ENCODE measurements at places on chromosomes 13 and 19.

GRCh38 chr13:98143601-98144026 lies 720 bp downstream of the FARP1 start:
- DNase-seq = no peak

- no peak for DNase-seq
Observed at GRCh38 chr19:54387991-54388801, 23.5 kb upstream of the LAIR1 start.

- DNase-seq = no peak
Observed at GRCh38 chr13:37011002-37011401, 10.4 kb downstream of the EXOSC8 start.

- no peak for DNase-seq
Observed at GRCh38 chr19:33720691-33721682, 75.7 kb upstream of the KCTD15 start.

DNA sequence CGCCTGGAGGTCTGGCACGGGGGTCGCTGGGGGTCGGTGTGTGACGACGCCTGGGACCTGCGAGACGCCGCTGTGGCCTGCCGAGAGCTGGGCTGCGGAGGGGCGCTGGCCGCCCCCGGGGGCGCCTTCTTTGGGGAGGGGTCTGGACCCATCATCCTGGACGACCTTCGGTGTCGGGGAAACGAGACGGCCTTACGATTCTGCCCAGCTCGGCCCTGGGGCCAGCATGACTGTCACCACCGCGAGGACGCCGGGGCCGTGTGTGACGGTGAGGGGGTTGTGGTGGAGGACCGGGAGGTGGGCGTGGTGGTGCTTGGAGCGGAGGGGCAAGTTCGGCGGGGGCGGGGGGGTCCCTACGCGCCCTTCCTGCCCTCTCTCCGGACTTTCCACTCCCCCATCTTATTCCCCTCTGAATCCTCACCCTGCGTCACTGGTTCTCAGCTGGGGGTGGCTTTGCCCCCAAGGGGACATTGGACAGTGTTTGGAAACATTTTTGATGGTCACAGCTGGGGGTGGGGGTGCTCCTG lies 5.5 kb downstream of the SSC5D start:
- no peak for DNase-seq

DNA sequence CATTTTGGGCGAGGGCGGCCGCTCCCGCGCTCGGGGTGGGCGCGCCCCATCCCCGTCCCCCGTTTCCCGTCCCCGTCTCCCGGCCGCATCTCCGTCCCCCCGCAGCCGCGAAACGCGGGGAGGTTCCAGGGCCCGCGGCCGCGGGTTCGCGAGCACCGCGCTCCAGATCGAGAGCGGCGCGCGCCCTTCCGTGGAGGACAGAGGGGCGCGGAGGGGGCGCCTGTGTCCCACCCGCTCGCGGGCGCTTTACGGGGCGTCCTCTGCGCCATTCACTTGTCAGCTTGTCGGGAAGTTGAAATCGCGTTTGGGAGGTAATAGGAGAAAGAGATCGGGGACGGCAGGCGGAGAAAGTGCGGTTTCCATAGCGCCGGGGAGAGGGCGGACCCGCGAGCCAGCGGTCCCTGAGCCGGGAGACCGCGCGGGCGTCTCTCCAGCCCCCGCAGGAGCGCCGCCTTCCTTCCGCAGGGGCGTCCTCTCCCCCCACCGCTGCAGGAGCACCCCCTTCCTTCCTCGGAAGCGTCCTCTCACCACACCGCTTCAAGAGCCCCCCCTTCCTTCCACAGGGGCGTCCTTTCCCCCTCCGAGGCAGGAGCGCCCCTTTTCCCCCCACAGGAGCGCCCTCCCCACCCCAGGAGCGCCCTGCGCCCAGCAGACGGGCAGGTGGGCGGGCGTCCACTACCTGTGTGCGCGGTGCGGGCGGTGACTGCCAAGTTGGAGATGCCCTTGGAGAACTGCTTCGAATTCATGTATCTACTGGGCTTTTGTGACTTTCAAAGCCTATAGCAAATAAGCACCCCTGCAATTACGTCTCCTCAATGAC lies 962 bp upstream of the IRS2 start:
- DNase-seq = no peak

DNA sequence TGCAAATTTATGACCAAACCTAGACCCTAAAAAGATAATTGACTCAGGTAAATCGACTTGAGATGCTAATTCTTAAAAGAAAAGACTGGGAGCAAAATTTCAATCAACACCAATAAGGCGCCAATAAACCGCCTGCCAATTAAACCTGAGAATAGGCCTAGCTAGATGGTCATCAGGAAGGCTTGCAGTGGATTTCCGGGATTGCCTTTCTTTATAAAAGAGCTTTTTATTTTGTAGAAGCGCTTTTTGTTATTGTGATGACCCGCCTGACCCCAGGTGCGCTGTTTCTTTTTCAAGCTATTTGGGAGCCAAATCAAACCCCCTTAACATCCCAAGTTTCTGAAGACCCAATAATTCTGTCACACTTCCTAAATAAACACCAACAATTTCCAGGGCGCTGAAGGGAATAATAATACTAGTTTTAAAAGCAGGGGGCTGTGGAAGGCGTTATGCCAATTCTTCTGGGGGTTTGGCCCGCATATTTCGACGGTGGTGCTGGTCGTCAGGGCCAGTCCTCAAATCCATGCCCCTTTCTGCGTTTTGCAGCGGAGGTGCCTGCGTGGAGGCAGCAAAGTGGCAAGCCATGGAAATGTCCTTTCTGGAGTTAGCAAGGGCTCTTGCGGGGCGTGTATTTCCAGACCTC lies 2.9 kb upstream of the ZIC5 start:
- no peak for DNase-seq

DNA sequence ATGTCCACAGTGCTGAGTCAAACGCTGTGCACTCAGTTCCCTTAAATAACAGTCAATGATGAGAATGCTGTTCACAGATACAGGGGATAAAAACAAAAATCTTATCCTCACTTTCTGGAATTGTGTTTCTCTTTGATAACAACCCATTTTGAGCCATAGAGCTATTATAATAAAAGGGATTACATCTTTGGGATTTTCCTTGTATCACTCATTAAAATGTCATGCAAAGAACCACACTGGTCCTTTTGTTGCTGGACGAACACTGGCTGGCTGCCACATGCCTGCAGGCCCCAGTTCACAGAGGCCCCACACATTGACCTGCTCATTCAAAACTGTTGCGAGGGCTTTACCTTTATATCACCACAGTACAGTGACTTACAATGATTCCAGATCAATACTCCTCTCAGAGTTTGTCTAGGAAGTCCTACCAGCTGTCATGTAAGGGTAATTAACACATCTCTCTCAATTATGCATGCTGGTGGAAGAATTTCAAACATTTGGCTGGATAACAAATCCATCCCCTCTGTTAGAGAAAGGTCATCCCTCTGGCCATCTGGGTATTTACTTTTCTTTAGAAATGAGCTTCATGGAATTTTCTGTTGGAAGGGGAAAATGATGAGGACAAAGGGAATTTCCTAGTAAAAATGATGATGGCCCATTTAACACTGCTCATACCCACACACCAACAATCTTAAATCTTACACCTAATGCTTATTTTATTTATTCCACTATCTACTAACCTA lies 85.9 kb downstream of the MBNL2 start:
- no peak for DNase-seq

- no peak for DNase-seq
Observed at GRCh38 chr19:51018745-51019543, 565 bp downstream of the KLK10 start.

- no peak for DNase-seq
Observed at GRCh38 chr13:102875256-102875655, 29.4 kb downstream of the ERCC5 start.

GRCh38 chr19:42468273-42468796 lies 25.6 kb upstream of the CXCL17 start:
- peak; percentile 49 for DNase-seq

DNA sequence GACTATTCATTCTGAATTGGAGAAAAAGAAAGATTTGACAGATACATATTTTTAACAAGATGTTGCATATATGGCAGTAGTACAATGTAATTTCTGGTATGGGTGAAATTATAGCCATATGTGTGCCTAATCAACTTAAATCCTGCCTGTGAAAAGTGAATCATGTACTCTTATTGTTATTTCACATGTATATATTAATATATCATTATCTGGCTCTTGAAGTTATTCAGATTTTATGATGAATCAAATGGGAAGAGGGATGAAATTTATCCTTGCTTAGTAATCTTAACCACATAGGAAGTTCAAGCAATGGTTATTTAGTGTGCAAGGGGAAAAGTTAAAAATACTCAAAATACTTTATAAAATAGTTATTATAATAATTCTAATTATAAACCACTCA lies 80.5 kb downstream of the GPC6 start:
- no peak for DNase-seq

DNA sequence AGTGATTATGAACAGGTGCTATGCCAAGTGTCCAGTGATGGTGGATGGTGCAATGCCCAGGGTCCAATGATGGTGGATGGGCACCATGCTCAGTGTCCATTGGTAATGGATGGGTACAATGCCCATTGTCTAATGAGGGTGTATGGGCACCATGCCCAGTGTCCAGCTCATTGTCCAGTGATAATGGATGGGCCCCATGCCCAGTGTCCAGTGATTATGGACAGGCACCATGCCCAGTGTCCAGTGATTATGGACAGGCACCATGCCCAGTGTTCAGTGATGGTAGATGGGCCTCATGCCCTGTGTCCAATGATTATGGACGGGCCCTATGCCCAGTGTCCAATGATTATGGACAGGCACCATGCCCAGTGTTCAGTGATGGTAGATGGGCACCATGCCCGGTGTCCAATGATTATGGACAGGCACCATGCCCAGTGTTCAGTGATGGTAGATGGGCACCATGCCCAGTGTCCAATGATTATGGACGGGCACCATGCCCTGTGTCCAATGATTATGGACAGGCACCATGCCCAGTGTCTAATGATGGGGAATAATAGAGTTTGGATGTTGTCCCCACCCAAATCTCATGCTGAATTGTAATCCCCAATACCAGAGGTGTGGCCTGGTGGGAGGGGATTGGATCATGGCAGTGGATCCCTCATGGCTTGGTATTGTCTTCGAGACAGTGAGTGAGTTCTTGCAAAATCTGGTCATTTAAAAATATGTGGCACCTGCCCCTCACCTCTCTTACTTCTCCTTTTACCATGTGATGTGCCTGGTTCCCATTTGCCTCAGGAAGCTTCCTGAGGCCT lies 87.8 kb downstream of the ANKRD10 start:
- no peak for DNase-seq

GRCh38 chr19:36266375-36266961 lies 51.6 kb downstream of the ZNF146 start:
- no peak for DNase-seq

- DNase-seq = no peak
Observed at GRCh38 chr13:20090349-20090748, 70.5 kb downstream of the GJA3 start.

- DNase-seq = no peak
Observed at GRCh38 chr19:7533281-7533885, 2.1 kb upstream of the PNPLA6 start.

- DNase-seq = peak; percentile 35
Observed at GRCh38 chr13:98144801-98145350, 2.0 kb downstream of the FARP1 start.

DNA sequence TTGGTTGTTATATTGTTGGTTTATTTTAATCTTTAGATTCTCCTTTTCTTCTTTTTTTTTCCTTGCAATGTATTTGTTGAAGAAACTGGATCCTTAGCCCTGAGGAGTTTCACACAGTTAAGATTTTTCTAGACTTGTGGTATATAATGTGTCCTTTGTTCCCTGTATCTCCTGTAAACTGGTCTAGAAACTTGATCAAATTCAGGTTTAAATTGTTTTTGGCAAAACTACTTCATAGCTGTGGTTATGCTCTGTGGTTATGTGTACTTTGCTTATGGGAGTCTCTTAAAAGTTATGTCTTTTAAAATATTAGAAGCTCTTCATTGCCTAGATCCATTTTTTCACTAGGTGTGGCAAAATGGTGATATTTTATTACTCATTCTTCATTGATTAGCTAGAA lies 3.7 kb upstream of the MTRF1 start:
- no peak for DNase-seq

DNA sequence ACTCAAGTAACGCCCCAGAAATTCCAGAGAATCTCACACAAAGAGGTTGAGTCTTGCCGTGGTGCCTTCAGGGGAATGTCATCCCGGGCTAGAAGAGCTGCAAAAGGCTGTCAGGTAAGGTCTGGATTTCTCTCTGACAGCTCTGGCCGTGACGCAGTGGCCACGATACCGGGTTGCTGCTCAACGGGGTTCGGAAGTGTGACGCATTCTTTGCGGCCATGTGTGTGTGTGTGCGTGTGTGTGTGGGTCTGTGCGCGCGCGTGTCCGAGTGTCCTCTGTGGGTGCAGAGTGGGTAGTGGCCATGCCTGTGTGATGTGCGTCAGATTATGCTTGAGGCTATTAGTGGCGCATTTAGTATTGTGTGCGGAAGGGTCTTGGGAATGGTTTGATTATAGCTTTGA lies 306 bp downstream of the ZNF540 start:
- DNase-seq = peak; percentile 11

DNA sequence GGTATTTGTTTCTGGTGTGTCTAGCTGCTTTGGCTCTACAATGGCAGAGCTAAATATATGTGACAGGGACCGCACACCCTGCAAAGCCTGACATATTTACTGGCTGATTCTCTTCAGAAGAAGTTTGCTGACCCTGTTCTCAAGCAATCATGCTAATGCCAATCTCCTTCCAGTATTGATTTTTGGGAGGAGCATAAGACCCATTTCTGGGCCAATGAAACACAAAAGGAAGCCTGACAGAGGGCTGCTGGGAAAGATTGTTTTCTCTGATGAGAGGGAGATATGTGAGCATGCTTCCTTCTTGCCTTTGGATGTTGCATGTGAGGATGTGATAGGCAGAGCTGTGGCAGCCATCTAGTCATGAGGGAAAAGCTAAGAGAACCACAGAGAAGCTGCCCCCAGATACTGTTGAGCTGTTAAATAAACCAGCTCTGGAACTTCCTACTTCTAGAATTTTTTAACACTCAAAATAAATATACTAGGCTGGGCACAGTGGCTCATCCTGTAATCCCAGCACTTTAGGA lies 31.4 kb upstream of the TPTE2 start:
- no peak for DNase-seq

DNA sequence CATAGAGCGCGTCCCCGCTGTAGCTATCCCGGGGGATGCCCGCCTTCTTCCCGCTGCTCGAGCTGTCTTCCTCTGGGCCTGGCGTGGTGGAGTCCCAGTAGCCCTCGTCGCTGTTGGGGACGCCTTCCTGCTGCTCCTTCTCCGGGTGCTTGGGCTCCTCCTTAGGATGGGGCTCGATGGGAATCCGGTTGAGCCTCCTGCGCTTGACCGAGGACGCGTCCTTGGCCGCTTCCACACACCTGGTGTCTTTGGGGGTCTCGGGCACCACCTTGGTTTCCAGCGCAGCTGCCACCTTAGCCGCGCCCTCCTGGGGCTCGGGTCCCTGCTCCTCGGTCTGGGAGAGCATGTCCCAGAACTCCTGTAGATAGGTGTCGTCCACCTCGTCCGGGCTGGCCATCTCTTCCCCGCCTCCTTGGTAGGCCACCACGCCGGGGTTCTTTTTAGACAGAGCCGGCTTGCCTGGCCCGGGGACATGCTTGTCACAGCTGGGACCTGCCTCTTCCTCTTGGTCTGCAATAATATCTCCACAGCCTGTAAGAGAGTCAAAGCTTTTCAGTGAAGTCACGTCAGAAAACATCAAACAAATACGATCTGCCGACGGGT lies 2.0 kb downstream of the AMER2 start:
- DNase-seq = no peak

Measured in AG09309 (cell line).